ENCODE measurements at places on chromosomes 5 and 9.

DNA sequence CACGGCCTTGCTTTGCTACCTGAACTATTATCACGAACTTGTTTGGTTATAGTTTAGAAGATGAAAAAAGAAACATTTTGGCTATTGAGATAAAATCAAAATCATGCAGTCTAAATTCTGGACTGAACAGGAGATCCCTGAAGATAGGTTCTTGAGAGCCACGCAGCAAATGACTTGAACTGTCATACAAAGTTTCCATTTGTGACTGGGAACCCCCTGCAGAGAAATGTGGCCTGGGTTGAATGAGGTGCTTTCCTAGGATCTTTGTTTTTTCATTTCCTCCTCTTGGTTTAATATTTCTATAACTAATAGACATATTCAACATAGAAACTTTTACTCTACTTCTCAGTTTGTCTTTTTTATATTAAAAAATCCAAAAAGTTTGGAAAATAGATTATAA lies 184.7 kb upstream of the TRPM3 start:
- no peak for DNase-seq

- no peak for DNase-seq
Measured at GRCh38 chr9:116303270-116303669, 149.7 kb downstream of the PAPPA start.

- DNase-seq, result no peak
Measured at GRCh38 chr5:14580398-14581034, 1.1 kb upstream of the OTULINL start.

DNA sequence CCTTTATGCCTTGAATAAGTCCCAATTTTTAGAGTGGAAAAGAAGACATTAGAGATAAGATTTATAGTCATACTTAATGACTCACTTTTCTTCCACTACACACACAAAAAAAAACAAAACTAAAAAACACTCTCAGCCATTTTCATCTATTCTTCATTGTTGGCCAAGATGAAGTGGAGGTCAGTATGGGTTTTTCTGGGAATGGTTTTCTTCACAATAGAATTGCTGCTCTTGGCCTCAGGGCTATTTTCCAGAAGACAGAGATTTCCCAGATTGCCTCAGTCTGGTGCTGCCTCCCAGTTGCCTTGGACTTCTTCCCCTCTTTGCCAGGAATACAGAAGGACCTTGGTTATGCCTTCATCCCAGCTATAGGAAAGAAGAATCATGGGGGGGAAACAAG lies 463.7 kb downstream of the TMEM232 start:
- DNase-seq, result no peak

DNA sequence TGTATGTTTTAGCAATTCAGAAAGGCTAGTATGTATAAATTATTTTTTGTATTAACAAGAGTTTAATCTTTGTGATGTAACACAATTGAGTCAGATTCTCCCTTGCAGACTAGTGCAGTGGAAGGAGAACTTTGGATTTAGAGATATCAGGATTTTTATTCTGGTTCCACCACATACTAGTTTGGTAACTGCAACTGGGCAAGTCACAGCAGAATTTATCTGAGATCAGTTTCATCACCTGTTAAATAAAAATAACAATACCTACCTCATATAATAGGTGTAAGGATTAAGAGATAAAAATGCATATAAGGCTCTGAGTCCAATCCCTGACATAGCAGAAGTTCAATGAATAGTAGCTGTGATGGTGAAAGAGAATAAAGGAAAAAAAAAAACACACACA lies 34.0 kb upstream of the ZNF462 start:
- no peak for DNase-seq

DNA sequence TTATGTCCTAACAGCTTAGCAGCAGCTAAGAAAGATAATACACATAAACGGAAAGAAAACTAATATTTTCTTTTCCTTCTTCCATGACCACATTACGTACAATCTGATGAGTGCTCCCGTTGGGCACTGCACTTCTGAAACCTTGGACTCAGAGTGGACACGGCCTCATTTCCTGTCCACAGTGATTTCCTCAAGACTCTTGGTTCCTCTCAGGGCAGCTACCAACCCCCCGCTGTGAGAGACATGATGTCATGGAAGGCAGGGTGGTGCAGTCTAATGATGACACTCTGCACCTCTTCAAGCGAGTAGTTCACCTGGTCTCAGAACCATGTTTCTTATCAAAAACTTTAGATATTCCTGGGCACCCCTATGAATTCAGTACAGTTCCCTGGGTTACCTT lies 68.7 kb upstream of the CTSL start:
- DNase-seq, result no peak

- no peak for DNase-seq
Measured at GRCh38 chr9:126701813-126702140, 88.0 kb downstream of the LMX1B start.

GRCh38 chr5:147854894-147855773 lies 23.4 kb upstream of the SCGB3A2 start:
- DNase-seq, result no peak

GRCh38 chr5:139402561-139403158 lies 1.2 kb downstream of the SPATA24 start:
- DNase-seq, result no peak

GRCh38 chr9:27210588-27210987 lies 86.4 kb downstream of the EQTN start:
- no peak for DNase-seq

GRCh38 chr5:95184924-95185323 lies 100.0 kb downstream of the MCTP1 start:
- no peak for DNase-seq

GRCh38 chr5:75753182-75753581 lies 35.9 kb upstream of the POC5 start:
- no peak for DNase-seq

DNA sequence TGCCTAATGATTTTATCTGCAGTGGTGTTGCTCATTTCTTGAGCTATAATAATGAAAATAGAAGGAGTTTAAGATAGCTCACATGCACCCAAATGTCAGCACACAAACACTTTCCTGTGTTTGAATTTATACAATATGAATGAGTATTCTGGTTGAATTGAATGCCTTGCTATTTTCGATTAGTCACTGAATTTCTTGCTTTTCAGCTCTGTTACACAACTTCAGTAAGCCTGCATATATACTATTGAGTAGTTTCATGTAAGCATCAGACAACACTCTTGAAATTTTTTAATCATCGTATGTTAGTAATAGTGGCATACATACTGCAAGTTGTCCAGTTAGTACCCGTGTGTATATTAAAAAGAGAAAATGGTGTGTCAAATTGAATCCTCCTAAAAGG lies 281.5 kb upstream of the GRIA1 start:
- no peak for DNase-seq

- DNase-seq, result no peak
Measured at GRCh38 chr9:123642291-123643278, 286.6 kb downstream of the CRB2 start.

GRCh38 chr9:17839776-17840175 lies 260.9 kb downstream of the SH3GL2 start:
- DNase-seq, result no peak

- no peak for DNase-seq
Measured at GRCh38 chr9:133772581-133772980, 34.4 kb upstream of the SARDH start.

- DNase-seq, result peak; percentile 2
Measured at GRCh38 chr9:107215381-107215780, 67.7 kb upstream of the RAD23B start.

DNA sequence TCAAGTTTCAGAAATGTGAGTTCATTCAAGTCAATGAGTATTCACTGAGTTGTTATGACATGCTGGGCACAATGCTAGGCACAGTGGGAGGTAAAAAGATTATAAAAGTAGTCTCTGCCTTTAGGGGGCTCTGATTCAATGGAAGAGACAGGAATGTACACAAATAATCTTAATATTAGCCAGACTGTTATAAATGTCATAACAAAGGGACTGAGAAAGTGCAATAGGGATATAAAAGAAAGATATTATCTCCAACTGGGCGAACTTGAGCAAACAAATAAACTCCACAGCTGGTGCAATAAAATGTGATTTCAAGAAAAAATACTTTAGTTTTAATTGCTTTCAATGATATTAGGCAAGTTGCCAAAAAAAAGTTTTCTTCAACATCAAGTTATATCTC lies 755.2 kb downstream of the BRINP1 start:
- no peak for DNase-seq

DNA sequence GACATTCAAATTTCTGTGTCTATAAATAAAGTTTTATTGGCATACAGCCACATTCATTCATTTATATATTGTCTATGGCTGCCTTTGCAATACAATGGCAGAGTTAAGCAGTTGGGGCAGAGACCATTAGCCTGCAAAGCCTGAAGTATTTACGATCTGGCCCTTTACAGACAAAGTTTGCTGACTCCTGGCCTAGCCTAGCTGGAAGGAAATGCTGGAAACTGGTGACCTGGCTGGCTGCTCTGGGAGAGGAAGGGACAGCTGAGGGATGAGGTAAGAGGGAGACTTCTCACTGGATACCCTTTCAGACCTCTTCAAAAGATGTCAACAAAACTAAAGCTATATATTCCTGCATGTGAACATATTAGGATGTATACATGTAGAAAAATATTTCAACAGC lies 66.0 kb upstream of the PPARGC1B start:
- DNase-seq, result no peak

GRCh38 chr5:124839371-124839998 lies 93.0 kb upstream of the ZNF608 start:
- no peak for DNase-seq

DNA sequence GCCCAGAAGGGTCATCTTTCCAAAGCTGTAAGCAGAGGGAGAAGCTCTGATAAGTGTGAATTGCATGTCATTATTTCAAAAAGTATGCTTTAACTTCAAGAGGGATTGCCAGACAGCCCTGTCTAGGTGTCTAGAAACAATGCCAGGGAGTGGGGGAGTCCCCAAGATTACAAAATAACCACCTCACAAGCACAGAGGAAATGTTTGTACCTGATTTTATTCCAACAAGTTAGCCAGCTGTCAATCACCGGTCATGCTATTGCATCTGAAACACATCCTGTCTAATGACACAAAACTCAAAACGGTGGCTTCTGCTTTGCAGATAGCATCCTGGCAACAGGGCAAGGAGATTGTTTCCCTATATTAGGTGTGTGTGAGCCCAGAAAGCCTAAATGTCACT lies 154.2 kb upstream of the WWC1 start:
- no peak for DNase-seq

- no peak for DNase-seq
Measured at GRCh38 chr9:81861644-81862043, 66.6 kb upstream of the SPATA31D4 start.

GRCh38 chr5:72476275-72476674 lies 30.9 kb downstream of the ZNF366 start:
- no peak for DNase-seq

DNA sequence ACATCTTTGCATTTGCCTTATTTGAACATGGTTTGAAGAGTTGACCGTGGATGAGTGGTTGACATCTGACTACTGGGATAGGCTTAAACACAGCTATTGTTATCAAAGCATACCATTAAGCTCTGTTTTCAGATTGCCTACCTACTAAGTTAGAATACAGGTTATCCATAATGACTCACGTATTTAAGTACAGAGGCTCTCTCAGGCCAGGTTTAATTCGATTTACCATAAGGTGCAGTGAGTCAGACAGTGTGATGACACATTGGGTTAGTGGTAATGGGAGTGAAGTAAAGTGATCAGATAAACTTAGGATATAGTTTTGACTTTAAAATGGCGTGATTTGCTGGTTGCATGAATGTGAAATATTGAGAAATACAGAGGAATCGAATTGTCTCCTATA lies 732.0 kb upstream of the CTNND2 start:
- DNase-seq, result no peak

- DNase-seq, result no peak
Measured at GRCh38 chr5:40401284-40402006, 278.3 kb upstream of the PTGER4 start.

DNA sequence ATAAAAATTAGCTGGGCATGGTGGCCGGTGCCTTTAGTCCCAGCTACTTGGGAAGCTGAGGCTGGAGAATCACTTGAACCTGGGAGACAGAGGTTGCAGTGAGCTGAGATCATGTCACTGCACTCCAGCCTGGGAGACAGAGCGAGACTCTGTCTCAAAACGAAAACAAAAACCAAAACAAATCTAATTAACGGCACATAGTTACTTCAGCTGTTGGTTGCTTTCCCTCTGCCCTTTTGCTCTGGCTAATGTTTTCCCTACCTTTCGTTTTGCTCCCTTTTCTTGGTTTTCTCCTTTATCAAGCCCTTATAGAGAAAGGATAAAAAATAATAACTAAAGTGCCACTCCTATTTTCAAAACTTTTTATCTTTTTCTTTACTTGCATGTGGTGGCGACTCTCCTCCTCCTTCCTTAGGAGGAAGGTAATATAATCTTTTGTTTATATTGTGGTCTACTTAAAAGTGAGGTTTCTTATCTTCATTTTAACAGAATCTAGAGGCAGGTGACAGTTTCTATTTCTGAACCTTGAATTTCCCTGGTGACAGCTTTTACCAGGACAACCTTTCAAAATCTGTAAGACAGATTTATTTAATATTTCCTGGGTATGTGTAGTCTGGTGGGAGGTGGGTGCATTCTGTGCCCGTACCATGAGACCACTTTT lies 125.4 kb downstream of the ARHGEF28 start:
- DNase-seq, result no peak

GRCh38 chr5:25515525-25515924 lies 870.7 kb upstream of the CDH10 start:
- DNase-seq, result no peak

Measured in Karpas-422 (cell line).